ENCODE measurements at places on chromosomes 3 and 15.
A peak's percentile ranks its signal among the peaks of the same experiment; 100 is the strongest.

DNA sequence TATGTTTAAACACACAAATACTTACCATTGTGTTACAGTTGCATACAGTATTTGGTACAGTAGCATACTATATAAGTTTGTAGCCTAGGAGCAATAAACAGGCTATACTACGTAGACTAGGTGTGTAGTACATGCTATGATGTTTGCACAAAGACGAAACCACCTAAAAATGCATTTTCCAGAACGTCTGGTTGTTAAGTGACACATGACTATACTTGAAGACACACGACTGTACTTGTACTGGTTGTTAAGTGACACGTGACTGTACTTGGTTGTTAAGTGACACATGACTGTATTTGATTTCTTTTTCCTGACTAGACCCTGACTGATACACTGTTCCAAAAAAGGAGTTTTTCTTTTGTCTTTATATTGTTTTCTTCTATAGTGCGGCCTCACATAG lies 34.1 kb downstream of the RAB8B start:
- DNase-seq: no peak

DNA sequence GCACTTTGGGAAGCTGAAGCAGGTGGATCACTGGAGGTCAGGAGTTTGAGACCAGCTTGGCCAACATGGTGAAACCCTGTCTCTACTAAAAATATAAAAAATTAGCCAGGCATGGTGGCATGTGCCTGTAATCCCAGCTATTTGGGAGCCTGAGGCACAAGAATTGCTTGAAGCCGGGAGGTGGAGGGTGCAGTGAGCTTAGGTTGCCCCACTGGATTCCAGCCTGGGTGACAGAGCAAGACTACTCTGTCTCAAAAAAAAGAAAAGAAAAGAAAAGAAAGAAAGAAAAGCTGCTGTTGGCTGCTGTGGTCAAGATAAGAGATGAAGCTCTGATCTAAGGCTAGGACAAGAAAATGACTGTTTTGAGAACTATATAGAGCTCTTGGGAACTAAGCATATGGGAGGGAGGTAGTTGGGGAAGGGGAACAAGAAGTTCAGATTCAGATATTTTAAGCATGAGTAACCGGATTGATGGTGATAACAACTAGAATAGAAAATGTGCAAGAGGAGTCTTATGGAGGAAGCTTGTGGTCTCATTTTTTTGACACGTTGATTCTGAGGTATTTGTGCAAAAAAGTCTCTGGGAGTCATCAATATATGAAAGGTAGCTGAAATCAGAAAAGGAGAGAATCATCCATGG lies 25.7 kb downstream of the DNAH12 start:
- peak; percentile 12 for DNase-seq

GRCh38 chr3:42705058-42705767 lies 2.6 kb upstream of the HHATL start:
- no peak for DNase-seq

DNA sequence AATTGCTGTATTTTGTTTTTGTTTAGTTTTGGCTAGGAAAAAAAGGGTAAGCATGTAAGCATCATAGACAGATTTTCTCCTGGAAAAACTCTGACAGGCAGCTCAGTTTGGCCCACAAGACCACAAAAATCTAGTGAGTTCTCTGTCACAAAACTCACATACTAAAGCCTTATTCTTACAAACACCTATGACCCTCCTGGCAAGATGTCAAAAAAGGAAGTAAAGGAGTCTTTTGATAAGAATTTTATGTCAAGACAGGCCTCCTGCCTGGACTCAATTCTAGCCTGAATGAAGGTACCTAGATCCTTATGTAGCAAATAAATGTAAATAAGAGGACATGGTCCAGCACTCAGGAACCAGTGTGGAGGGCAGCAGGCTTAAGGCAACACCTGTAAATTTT lies 668.3 kb upstream of the ZNF385D start:
- no peak for DNase-seq

DNA sequence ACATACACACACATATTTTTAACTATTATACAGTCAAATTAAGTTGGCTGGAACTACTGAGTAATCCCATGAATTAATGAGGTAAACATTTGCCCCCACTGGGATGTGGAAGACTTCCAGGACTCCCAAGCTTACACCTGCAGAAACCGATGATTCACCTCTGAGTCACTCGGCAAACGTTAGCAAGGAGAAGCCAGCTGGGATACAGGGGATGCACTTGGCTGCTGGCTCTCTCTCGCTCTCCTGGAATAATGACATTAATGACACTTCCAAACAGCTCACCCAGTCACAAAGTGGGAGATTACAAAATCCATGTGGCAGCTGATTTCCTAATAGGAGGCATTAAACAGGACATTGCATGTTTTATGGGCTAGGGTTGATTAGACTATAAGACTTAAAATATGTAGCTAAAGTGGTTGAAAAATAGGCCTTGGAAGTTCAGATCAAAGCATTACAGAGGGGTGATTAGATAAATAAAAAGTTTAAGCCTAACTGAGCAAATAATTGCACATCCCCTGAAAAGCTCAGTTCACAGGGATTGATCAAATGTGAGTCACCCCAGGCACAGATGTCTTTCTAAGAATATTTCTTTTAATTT lies 500.9 kb downstream of the SOX2 start:
- DNase-seq: peak; percentile 40

GRCh38 chr3:14289590-14290461 lies 111.2 kb downstream of the LSM3 start:
- DNase-seq: peak; percentile 86

DNA sequence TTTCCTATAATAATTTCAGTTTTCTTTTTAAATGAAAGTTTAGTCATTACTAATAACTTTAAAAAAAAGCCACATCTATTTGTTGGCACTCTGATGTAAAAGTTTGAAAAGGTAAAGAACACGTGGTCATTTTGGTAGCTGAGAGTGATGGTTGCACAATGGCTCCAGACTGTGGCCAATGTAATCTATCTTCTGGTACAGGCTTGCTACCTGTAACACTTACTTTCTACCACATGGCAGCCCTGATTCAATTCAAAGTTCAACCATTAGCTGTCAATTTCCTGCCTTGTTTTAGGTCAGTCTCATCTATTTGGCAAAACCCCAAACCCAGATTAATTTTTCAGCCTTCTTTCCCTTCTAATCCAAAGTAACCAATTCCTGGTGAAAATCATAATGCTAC lies 126.1 kb downstream of the TUSC7 start:
- peak; percentile 11 for DNase-seq

DNA sequence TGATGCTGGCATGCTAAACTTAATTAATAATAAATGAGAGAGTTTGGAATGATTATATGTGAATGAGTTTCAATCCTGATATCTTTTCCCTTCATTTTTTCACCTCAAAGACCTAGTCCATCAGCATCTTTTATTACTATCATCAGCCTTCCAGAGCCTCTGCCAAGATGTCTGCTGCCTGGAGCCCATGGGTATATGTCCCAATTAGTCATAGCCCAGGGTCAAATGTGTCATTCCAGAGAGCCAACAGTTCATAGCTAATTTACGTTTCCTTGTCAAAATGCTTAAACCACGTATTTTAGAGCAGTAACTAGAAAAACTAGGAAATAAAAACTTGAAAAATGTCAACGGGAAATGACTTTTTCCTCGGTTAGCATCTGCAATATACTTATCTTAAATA lies 457.9 kb downstream of the SI start:
- DNase-seq: no peak

GRCh38 chr3:156674911-156675829 lies 780 bp downstream of the TIPARP start:
- peak; percentile 52 for DNase-seq

DNA sequence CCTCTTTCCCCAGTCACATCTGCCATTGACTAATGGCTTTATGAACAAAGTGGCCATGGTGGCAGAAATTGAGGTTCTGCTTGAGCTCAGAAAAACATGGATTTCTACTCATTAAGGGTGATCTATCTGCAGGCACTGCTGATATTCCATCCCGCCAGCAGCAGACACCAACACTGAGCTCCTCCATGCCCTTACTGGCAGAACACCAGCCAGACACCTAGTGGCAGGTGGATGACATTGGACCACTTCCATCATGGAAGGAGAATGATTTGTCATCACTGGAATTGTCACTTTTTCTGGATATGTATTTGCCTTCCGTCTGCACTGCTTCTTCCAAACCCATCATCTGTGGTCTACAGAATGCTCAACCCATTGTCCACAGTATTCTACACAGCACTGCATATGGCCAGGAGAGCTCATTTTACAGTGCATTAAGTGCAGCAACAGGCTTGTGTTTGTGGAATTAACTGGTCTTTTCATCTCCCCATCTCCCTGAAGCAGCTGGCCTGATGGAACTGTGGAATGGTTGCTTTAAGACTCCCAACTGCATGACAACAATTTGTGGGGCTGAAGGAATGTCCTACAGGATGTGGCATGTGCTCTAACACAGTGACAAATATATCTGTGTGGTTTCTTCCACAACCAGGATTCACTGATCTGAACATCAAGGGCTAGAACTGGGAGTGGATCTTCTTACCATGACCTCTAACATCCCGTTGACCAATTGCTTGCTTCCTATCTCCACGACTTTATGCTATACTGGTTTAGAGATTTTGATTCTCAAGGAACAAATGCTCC lies 103.4 kb downstream of the WNT7A start:
- no peak for DNase-seq

DNA sequence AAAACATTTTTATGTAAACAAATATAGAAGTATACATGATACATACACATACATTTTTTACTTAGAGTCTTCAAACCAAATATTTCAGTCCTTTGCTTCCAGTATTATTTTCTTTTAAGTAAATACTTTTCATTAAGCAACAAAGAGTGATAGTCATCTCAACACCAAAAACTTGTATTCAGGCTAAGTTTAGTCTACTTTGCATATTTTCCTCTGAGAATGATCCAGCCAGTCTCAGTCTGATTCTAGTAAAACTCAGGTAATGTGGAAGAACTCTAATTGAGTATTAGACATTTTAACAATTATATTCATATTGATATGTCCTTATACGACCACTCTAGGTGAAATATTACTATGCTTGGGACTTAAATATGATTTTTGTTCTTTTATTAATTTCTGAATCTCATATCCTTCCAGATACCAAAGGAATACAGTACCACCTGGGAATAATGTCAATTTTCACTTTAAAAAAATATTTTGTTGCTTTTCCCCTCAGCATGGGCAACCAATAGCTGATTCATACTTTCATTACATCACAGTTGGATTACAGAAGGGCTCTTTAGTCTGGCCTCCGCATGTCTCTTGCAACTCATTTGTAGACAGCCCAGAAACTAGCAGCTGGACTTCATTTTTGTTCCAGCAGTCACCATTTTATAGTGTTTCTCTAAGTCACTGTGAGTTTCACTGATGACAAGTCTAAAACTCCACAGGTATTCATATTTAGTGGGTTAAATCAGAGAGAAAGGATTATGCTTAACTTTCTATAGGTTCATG lies 390.4 kb downstream of the ZBTB20 start:
- DNase-seq: peak; percentile 23

- no peak for DNase-seq
Measured at GRCh38 chr3:67894510-67894909, 240.1 kb upstream of the SUCLG2 start.

DNA sequence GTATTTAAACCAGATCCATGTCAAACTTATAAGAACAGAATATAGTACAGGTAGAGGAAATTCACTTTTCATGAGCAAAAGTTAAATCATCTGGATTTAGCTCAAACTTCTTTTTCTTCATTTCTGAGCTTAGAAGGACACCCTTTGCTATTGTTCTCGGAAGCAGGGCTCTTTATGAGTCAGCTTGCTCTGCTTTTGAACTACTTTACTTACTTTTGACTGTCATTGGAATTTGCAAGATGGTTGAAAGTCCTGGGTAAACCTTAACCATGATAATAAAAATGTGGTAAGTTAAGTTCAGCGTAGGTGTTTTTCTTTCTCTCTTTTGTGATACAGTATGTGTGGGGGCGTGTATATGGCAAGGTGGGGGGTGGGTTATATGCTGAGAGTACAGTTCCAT lies 312.7 kb upstream of the DPH6 start:
- DNase-seq: no peak

DNA sequence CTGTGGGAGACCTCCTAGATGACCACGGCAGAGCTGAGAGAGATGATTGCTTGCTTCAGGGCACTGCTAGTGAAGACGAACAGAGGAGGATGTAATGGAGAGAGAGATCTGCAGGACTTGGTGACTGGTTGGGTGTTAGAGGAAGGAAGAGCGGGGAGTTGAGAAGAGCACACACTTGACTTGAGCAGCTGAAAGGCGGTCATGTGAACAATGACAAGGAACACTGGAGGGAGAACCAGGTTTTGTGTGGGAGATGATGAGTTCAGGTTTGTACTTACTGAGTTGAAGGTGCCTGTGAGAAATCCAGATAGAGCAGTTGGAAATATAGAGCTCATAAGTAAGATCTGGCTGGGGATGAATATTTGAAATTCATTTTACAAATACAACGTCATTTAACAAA lies 40.3 kb downstream of the CDAN1 start:
- DNase-seq: no peak

DNA sequence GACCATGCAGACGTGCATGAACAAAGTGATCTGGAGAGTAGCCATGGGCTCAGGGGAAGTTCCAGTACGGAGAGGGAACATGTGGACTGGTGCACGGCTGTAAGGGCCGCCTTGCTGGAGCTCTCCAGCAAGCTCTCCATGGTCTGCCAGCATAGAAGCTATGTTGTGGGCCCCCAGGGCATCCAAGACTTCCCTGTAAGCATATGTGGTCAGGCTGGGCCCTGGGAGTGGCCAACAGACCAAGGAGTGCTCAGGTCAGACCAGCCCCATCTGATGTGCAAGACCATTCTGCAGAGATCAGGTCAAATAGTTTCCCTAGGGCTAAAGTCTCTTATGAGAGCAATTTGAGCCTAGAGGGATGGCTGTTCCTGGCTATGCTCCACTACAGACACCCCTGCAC lies 110.1 kb upstream of the DAZL start:
- no peak for DNase-seq

DNA sequence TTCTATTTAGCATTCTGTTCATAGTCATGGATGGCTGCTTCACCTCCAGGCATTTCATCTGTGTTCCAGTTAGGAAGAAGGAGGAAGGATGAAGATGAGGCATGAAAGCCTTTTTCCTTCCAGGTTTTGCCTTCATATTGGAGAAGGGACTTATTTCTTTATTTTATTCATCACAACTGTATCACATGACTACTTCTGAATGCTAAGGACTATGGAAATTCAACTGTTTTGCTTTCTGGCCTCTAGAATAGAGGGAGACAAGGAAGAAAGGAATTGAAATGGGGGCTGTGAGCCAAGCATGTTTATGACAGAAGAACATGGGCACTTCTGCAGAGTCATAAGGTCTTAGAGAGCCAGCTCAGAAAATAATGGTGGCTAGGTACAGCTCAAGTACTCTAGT lies 10.4 kb downstream of the TMEM266 start:
- DNase-seq: no peak

- no peak for DNase-seq
Measured at GRCh38 chr3:98564282-98565005, 29.0 kb downstream of the CPOX start.

- peak; percentile 12 for DNase-seq
Measured at GRCh38 chr3:134258761-134259347, 8.2 kb upstream of the RYK start.

DNA sequence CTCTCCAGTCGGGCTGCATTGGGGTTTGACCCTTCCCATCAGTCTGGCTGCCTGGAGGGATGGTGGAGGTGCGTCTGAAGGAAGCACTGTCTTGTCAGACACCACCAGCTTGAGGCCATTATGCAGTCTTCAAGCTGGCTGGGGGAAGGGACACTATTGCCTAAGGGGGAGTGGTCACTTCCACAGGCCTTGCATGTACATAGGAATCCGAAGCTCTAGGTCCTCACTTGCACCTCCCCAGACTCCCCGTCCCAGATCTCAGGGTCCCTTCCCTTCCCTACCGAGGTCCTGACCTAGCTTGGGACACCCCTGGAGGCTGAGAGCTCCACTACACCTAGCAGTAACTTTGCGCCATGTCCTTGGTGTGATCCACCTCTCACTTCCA lies 48.6 kb upstream of the KLF13 start:
- DNase-seq: no peak

GRCh38 chr3:63926309-63926708 lies 14.1 kb upstream of the SCAANT1 start:
- DNase-seq: no peak

All from fibroblast of skin of scalp (primary cell).